GM04504 (cell line): ENCODE measurements at places on chromosomes 6 and 20.
A peak's percentile ranks its signal among the peaks of the same experiment; 100 is the strongest.

DNA sequence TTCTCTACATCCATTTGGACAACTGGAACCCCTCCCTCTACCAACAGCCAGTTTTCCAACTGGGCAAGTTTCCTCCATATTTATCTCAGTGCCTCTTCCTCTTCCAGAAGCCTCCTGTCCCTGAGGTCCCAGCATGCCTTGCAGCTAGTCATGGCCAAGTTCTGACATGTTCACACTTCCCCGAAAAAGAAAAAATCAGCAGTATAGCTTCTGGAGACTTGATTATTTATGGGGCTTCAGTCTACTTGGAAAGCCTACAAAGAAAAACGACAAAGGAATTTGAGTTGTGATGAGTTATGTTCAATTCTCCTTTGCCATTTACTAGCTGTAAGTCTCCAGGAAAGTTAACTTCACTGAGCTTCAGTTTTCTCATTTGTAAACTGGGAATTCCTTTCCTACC is 406.5 kb downstream of the MAFB start:
- no peak for DNase-seq

- no peak for DNase-seq
Measured at GRCh38 chr6:17091122-17091521, 10.7 kb upstream of the STMND1 start.

DNA sequence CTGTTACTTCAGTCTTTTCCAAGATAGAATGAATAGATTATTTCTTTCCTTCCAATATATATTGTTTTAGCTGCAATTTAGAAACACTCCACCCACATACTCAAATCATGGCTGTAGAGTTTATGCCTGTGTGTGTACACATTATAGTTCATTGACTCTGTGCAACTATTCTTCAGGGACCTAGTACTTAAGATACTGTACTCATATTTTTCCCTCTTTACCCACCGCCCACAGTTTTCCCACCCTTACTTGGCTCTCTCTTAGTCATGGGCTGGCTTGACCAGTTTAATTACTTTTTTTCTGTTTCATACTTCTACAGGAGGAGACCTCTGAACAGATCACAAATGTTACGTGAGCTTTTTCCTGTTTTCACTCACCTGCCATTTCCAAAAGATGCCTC is 30.4 kb downstream of the C6orf89 start:
- no peak for DNase-seq

DNA sequence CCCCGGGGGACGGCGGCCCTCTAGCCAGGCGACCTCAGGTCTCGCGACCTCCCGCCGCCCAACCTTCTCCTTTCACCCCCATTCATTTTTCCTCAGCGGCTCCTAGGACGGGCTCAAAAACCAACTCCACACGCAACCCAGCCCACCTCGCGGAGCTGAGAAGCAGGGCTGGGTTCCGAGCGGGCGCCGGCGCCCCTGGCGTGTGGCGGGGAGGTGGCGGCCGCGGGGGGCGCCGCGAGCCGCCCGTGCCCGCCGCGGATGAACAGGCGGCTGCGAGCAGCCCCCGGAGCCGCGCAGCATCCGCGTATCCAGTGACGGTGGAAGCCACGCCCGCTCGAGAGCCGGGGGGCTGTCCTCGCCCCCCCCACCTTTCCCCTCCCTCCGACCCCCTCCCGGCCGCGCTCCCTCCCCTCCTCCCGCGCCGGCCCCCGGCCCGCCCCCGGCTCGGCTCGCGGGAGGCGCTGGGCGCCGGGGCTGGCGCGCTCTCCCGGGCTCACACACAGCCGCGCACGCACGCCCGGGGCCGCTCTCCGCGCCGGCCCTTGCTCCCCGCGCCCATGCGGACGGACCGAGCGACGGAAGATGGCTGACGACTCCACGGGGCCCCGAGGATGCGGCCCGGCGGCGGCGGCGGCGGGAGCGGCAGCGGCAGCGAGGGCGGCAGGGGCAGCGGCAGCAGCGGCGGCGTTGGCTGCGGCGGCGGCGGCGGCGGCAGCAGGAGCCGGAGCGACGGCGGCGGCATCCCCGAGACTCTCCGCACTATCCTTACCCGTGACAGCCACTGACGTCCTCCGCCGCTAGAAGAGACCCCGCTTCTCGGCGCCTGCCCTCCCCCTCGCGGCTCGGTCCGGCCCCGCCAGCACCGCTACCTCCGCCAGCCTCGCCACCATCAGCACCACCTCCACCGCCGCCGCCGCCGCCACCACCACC is at the start of gene SOBP:
TSS of gene SOBP (plus strand) at position 482 of the 930 bp plus-strand sequence. CDS start 500 bp downstream, outside the sequence.
- DNase-seq, result no peak

DNA sequence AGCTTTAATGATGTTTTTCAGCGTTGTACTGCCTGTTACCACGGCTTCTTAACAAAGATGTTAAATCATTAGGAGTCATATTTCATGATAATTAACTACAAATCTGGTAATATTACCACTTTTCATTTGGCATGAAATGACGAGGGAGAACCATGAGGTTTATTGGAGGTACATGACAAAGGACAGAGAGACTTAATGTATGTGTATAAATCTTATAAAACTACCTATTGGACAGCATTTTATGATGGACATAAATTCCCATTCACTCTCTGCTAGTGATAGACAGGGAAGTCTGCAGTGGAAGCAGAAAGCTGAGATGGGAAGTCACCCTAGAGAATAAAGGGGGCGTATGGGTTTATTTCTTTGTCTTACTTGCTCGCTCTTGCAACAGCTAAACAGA is 949.9 kb upstream of the FLRT3 start:
- DNase-seq, result no peak

- DNase-seq, result no peak
Measured at GRCh38 chr6:36924778-36925374, 29.7 kb upstream of the PI16 start.

DNA sequence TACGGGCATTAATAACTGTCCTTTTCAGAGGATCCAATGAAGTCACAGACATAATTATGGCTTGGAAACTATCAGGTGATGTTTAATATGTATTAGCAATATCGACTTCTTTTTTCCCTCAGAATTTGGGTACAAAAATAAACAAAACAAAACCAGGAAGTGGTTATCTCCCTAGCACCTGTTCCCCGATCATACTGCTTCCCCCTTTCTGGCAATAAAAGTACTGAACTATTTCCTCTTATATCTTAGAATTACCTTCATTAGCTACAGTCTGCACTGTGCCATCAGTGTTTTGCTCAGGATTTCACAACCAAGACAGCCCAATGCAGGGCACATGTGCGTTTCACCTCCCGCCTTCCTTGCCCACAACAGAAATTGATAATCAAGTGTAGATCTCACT is 216.9 kb upstream of the BTBD3 start:
- DNase-seq, result no peak

DNA sequence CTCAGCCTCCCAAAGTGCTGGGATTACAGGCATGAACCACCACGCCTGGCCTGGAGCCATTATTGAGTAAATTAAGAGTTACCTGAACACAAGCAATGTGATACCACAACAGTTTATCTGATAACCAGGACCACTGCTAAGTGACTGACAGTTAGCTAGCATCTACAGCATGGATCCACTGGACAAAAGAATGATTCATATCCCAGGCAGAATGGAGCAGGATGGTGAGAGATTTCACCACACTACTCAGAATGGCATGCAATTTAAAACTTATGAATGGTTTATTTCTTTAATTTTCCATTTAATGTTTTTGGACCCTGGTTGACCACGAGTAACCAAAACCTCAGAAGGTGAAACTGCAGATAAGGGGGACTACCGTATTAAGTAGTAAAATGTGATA is 48.6 kb downstream of the RALGAPA2 start:
- DNase-seq, result no peak

DNA sequence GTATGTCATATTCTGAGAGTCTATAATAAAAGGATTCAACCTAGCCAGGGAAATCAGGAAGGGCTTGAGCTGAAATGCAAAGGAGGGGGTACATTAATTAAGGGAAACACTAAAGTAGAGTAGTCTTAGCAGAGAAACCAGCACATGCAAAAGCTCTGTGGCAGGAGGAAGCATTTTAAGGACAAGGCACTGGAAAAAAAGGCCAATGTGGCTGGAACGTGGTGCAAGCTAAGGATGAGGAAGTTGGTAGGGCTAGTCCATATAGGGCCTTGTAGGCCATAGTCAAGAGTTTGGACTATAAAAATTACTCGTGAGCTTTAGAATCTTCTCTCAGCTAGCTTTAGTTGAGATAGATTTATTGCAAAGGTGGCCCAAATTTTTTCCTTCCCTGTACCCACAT is 75.2 kb upstream of the TOP1 start:
- DNase-seq, result no peak

DNA sequence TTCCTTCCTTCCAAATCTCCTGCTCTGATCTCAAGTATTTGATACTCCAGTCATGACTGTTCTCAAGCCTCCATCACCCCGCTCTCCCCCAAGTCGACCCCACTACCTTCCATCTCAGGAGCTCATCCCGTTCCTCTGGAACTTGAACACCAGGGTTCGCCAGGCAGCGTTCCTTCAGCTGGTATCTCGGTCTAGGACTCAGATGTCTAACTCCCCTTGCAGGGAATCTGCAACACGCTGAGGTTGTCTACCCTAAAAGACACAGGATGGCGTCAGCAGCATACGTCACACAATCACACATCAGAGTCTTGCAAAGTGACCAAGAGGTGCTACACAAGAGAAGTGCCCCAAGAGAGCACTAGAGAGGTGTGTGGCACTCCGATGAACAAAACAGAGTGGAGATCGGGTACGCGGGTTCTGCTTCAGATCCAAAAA is 706 bp downstream of the ZNF184 start:
- DNase-seq, result peak; percentile 37

DNA sequence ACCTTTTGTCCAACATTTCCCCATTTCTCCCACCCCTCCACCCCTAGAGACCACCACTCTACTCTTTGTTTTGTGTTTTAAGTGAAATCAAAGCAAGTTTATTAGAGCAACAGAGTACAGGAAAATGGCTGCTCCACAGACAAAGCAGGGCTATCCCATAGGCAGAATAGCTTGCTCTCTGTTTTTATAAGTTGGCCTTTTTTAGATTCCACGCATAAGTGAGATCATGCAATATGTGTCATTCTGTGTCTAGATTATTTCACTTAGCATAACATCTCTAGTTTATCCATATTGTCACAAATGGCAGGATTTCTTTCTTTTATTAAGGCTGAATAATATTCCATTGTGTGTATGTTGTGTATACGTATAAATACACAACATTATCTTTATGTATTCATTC is 30.1 kb upstream of the SMLR1 start:
- no peak for DNase-seq

DNA sequence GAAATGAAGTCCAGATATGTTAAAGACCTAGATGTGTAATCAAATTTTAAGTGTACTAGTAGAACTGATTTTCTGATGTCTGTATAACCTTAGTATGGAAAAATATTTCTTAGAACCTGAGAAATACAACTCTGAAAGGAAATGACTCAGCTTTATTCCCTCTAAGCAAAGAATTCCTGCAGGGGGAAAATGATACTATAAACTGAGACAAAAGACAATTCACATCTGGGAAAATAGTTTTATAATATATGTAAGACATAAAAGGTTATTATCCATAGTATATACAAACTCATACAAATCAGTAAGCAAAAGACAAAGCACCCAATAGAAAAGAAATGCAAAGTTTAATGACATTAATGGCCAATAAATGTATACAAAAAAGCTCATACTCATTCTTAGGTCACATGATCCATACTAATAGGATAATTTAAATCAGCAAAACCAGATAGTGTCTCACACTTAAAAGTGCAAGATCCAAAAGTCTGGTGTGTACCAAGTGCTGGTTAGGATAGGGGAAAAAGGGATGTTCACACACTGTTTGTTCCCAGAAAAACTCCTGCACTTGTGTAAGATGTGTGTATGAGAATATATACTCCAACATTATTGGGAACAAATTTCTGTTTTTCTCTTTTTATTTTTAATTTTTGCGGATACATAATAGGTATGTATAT is 22.6 kb downstream of the RNF217 start:
- DNase-seq, result no peak

DNA sequence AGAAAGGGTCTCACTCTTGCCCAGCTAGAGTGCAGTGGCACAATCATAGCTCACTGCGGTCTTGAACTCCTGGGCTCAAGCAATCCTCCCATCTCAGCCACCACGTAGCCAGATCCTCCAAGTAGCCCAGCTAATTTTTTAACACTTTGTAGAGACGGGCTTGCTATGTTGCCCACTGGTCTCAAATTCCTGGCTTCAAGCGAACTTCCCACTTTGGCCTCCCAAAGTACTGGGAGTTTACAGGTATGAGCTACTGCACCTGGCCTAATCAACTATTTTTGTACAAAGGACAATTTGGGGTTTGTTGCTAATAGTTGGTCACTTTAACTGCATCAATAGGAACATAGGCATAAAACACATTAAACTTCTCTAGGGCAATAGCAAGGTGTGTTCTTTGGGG is 29.9 kb upstream of the SYNCRIP start:
- DNase-seq, result no peak

- no peak for DNase-seq
Measured at GRCh38 chr6:120646101-120646500, 688.2 kb downstream of the TBC1D32 start.

DNA sequence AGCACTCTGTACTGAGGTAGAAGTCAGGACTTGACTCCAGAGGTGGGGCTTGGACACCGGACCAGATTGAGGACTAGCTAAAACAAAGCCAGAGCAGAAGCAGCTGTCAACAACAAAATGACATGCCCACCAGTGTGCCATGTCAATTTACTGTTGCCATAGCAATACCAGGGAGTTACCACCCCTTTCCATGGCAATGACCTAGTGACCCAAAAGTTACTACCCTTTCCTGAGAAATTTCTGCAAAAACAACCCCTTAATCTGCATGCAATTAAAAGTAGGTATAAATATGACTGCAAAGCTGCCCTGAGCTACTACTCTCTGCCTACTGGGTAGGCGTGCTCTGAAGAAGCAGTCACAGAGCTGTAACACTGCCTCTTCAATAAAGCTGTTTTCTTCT is 21.0 kb downstream of the MAP3K5 start:
- no peak for DNase-seq

GRCh38 chr6:163344411-163344810 is 70.1 kb upstream of the QKI start:
- DNase-seq, result no peak

- no peak for DNase-seq
Measured at GRCh38 chr6:26275663-26276062, 89.3 kb upstream of the BTN3A2 start.

- no peak for DNase-seq
Measured at GRCh38 chr6:32950449-32950848, 2.4 kb downstream of the HLA-DMA start.

GRCh38 chr20:59525500-59526241 is 78.7 kb upstream of the PHACTR3 start:
- peak; percentile 4 for DNase-seq

- DNase-seq, result peak; percentile 40
Measured at GRCh38 chr6:42226161-42226611, 8.5 kb upstream of the MRPS10 start.

DNA sequence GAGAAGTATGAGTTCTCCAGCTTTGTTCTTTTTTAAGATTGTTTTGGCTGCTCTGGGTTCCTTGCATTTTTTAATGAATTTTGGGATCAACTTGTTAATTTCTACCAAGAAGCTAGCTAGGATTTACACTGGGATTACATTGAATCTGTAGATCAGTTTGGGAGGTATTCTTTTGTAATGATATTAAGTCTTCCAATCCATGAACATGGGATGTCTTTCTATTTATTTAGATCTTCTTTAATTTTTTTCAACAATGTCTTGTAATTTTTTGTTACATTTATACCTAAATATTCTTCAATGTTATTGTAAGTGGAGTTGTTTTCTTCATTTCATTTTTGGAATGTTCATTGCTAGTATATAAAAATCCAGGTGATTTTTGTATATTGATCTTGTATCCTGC is 12.5 kb downstream of the PRIM2 start:
- DNase-seq, result no peak

- no peak for DNase-seq
Measured at GRCh38 chr20:46610145-46610544, 41.1 kb downstream of the SLC13A3 start.

- DNase-seq, result no peak
Measured at GRCh38 chr6:64547594-64548268, 912.1 kb downstream of the PHF3 start.

- DNase-seq, result no peak
Measured at GRCh38 chr6:117265410-117266256, at the start of gene VGLL2. Gene VGLL2 (plus strand): TSS chr6:117265558. CDS start chr6:117265764, 206 bp downstream.
